ENCODE measurements at places on chromosomes 11 and 22. TPM values are rescaled to one million over a fixed set of nuclear protein-coding genes. Genes with fewer than 3 reads are reported as not detected.

The SLC1A2 gene
- total RNA-seq, result 23.7 TPM

The CEP57 gene
- total RNA-seq, result 48.6 TPM

The FGF19 gene
- total RNA-seq, result not detected

The WNT7B gene
- 2.9 TPM for total RNA-seq

The CENPM gene
- 1.5 TPM for total RNA-seq

The TBX10 gene
- total RNA-seq, result not detected

The OVOL1 gene
- total RNA-seq, result not detected

The PDGFD gene
- total RNA-seq, result 53.1 TPM

The NXPE4 gene
- 0.66 TPM for total RNA-seq
